Stimulated activated CD4-positive, alpha-beta T cell treated with anti-CD3 and anti-CD28 coated beads, Interleukin-1b, Interleukin-23, amount 100 ng/mL, for 1 hour (primary cell): ENCODE measurements at places on chromosomes 11 and 22.

- DNase-seq = peak; percentile 70
Observed at GRCh38 chr11:75384438-75385080, 14.8 kb upstream of the RPS3 start.

DNA sequence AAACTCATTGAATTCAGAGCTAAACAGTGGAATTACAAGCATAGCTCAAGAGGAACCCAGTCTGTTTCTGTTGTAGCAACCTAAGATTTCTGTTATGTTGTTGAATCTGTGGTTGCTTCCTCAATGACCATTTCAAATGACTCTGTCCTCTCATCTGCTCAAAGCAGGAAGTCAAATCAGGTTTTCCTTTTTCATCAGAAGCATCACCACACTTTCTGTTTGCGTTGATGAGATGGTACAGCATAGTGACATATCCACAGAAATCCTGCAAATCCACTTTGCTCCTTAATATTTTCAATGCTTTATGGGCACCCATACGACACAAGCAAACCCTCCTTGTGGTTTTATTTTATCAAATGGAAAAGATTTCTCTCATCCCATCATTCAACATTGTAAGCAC, 12.6 kb upstream of the UCP2 start:
- no peak for DNase-seq

GRCh38 chr11:75004215-75004614, 15.5 kb downstream of the NEU3 start:
- no peak for DNase-seq

GRCh38 chr11:1305501-1306056, 3.9 kb downstream of the TOLLIP start:
- DNase-seq = no peak

- DNase-seq = no peak
Observed at GRCh38 chr11:86490582-86490981, 115.9 kb downstream of the CCDC81 start.

GRCh38 chr22:49918911-49919881, 762 bp downstream of the CRELD2 start:
- DNase-seq = no peak

- DNase-seq = no peak
Observed at GRCh38 chr22:20080776-20081654, 974 bp downstream of the DGCR8 start.

GRCh38 chr11:26958005-26958701, 35.8 kb upstream of the FIBIN start:
- no peak for DNase-seq

- no peak for DNase-seq
Observed at GRCh38 chr11:50075856-50076255, 43.2 kb downstream of the OR4C45 start.

- DNase-seq = no peak
Observed at GRCh38 chr11:75873417-75874221, 58.6 kb downstream of the UVRAG start.

- DNase-seq = no peak
Observed at GRCh38 chr11:12636871-12637410, 37.3 kb upstream of the TEAD1 start.

- no peak for DNase-seq
Observed at GRCh38 chr11:96293598-96294021, 49.4 kb downstream of the MAML2 start.

DNA sequence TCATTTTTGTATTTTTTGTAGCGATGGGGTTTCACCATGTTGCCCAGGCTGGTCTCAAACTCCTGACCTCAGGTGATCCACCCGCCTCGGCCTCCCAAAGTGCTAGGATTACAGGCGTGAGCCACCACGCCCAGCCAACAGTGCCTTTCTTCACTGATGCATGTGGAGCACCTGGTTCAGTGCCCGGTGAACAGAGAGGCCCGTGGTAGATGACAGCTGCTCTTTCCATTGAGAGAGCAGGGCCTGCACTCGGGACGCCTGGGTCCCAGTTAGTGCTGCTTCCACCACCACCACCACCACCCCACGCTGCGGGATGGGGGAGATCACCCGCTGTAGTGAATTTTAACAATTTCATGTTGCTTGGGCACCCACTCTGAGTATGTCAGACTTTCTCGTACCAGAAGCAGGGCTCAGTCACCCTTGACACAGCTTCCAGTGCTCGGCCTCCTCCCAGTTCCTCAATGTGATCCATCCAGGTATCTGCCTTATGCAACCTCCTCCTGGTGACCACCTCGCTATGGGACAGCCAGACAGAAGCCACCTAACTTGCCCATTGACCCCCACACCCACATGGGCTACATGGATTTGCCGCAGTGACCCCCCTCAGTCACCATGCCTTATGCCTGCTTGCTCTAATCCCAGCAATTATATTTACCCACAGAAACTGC, 36.6 kb downstream of the ARRB1 start:
- no peak for DNase-seq

DNA sequence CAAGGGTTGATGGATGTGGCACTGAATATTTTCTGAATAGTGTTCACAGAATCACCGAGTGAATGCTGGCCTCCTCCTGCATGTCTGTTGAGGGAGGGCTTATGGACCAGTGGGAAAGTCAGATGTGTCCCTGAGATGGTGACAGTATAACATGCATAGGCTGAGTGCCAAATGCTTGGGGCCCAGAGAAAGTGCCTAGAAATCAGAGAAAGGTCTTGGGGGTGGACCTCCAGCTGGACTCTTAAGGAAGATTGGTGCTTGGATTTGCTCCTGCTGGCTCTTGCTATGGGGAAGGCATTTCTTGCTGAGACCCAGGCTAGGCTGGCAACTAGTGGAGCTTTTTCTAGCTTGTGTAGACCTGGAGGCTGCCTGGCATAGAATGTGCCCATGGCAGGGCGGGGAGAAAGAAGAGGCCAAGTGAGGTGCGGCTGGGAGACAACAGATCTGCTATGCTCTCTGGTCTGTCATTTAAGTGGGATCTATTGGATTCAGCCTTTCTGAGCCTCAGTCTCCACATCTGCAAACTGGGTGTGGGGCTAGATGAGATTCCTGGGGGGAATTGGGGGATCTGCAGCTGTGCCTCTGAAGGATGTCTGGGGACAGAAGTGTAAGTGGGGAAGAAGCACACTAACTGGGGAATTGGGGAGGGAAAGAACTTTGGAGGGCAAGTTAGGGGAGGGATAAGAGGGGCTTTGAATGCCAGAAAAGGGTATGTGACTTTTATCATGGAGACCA, 27.4 kb downstream of the ZNRF3 start:
- no peak for DNase-seq

- DNase-seq = no peak
Observed at GRCh38 chr11:29227811-29228210, 789.0 kb downstream of the KCNA4 start.

- DNase-seq = no peak
Observed at GRCh38 chr22:32699686-32700085, 101.8 kb upstream of the TIMP3 start.

- DNase-seq = no peak
Observed at GRCh38 chr22:48488149-48488551, 1339.5 kb downstream of the BRD1 start.

DNA sequence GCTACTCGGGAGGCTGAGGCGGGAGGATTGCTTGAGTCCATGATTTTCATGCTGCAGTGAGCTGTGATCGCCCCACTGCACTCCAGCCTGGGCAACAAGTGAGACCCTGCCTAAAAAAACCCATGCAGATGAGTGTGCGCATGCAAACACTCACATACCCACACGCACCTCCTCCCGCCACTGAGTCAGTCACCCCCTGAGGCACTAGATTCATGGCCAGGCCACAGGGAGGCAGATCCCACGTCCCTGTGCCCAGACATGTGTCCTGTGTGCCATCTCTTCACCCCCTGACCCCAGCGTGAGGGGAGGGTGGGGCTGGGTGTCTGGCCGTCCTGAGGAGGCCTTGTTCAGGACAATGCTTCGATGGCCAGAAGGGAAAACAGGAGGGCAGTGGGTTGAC, 15.5 kb downstream of the RELT start:
- no peak for DNase-seq

DNA sequence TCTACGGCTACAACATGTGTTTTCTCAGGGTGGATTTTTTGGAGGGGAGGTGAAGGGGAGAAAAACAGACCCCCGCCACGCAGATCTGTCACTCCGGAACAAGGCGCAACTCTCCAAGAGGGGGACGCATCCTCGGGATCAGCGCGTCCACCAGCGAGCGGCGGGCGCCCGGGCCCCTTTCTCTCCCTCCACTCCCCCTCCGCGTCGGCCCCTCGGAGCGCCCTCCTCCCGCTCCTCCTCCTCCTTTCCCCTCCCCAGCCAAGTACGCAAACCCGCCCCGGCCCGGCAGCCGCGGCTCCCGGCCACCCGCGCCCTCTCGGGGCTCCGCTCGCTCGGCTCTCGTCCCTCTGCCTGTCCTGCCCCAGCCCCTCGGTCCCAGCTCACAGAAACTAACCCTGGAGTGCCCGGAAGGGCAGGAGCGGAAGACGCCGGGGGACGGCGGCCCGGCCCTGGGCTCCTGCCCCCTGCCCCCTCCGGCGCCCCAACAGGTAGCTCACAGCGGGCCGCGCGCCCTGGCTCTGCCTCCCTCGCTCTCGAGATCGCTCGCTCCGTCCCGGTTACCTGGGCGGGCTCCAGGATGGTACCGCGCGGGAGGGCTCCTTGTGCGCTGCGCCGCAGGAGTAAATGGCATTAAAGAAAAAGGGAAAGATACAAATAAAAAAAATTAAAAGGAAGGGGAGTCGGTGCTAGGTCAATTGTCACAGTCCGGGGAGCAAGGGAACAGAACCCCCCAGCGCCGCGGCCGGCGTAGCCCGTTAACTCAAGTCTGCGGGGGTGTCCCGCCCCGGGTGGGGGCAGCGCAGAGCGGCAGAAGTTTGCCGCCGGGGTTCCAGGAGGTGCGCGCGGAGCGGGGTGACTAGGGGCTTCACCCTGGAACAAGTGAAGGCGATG, 131.4 kb upstream of the C11orf58 start:
- no peak for DNase-seq

DNA sequence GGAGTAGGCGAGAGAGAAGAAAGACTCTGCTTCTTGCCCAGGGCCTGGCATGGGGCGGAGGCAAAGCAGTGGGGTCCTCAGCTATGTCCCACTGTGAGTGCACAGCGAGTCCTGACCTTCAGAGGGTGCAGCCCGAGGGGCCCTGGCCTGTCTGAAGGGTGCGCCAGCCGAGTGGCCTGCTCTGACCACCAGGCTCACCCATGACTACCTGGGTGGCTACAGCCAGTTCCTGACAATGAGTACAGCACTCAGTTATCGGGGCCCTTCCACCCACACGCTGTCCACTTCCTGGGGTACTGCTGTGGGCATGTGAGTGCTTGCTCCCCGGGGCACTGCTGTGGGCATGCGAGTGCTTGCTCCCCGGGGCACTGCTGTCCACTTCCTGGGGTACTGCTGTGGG, 74.1 kb upstream of the B3GAT1 start:
- no peak for DNase-seq

- DNase-seq = no peak
Observed at GRCh38 chr11:32949739-32950138, 57.1 kb downstream of the QSER1 start.

DNA sequence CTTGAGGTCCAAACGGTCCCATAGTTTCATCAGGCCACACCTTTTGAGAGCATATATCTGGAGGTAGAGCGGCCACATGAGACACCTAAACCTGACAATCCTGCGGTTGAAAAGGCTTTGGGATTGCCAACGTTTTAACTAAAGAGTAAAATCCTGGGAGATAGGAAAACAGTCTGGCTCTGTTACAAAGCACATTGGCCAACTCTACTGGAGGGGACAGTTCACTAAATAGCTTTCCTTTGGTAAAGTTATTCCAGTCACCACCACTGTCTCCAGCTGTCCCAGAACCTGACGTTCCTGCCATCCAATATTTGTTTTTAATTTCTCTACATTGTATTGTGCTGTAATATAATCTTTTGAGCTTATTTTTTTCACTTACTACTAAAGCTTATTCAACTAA, 22.0 kb downstream of the ABTB2 start:
- DNase-seq = no peak

GRCh38 chr11:46930089-46930488, 6.5 kb upstream of the CSTPP1 start:
- no peak for DNase-seq

DNA sequence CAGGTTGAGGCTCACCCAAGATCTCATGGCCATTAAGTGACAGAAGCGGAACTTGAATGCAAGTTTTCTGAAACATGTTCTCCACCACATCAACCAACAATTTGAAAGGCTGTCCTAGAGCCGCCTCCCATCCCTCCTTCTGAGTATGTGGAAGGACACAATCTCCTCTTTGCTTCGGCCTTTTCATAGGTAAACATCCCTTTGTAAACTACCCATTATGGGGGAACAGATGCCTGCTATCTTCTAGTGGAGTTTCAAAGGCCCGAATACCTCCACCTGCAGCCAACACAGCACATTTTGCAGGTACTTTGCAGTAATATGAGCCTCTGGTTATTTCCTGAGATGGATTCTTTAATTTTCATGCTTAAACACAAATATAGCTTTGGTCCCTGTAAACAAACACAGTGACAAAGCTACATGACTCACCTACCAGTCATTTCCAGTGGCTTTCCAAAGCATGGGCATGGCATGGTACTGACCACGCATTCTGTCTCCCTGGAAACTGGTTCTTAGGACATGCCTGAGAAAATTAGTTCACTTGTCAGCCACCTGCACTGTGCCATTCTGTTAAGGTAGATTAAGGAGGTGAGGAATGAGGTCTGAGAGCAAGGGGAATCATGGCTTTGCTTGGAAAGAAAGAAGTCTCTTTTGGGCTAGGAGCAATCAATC, 60.2 kb downstream of the EHF start:
- no peak for DNase-seq

GRCh38 chr11:34654483-34655334, 33.8 kb downstream of the EHF start:
- DNase-seq = no peak

DNA sequence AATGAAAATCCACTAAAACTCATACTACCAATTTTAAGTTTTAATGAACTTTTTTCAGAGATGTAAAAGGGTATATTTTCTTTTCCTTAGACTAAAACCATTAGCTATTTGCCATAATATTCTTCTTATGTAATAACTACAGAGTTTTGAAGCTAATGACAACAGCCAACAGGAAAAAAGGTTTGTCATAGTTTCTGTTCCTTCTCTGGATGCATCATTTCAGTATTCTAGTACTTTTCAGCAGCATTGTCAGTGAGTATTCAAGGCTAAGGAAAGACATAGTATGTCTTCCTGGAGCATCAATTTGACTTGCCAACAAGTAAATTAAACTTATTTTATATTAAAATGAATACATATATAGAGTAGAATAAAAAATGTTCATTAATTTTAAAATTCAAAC, 166.0 kb downstream of the METTL15 start:
- DNase-seq = no peak

GRCh38 chr11:92894197-92894596, 75.3 kb upstream of the MTNR1B start:
- no peak for DNase-seq

GRCh38 chr22:43862074-43862881, at the start of gene SULT4A1:
Gene SULT4A1, minus strand, starts transcription at chr22:43862513. Its CDS starts 131 bp downstream, at chr22:43862382.
- no peak for DNase-seq
